ENCODE measurements at places on chromosomes 7 and 10.

- DNase-seq = peak; percentile 38
These were observed 108.0 kb downstream of the GRK5 start for GRCh38 chr10:119315128-119316001.

DNA sequence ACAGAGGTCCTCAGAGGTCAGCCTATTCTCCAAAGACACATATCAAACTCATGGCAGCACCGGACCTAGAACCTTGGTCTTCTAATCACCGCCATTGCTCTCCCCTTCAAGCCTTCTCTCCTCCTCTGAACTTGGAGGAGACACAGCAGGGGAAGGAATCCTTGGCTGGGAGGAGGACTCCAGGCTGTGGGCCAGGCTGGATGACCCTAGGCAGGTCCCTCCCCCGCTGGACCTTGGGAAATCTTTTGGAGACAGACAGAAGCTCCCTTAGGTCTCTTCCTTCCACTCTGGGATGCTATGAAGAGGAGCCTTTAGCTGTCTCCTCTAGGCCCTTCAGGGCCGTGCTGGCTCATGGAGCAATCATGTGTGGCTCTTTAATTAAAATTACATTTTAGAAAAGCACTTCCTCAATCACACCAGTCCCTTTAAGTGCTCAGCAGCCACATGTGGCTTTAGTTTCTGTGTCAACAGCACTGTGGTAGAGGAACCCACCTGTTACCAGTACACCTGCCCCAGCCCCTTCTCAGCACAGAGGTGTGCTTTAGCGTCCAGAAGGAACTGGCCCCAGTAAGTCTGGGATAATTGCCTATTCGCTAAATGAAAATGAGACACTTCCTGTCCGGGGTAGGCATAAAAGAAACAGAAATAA, 238.2 kb downstream of the CELF2 start:
- no peak for DNase-seq

- no peak for DNase-seq
These were observed 1078.9 kb downstream of the NRG3 start for GRCh38 chr10:82953909-82954308.

GRCh38 chr10:80108576-80109239, 23.8 kb upstream of the PLAC9 start:
- DNase-seq = peak; percentile 11

DNA sequence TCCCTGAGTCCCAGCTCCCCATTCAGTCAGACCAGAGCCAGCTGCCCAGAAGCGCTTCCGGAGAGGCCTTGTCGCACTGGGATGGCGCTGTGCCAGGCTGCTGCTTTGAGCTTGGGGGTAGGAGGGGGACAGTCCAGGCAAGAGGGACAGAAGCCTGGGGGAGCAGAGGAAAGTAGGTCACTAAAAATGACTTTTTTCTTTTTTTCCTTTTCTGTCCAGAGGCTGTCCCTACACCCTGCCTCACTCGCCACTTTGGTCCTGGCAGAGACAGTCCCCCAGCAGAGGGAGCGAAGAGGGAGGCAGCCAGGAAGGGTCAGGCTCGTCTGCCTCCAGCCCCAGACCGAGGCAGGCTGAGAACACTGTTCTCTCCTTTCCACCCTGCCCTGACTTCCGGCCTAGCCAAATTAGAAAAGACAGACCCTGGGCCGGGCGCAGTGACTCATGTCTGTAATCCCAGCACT, 15.8 kb upstream of the TRIM8 start:
- DNase-seq = no peak

DNA sequence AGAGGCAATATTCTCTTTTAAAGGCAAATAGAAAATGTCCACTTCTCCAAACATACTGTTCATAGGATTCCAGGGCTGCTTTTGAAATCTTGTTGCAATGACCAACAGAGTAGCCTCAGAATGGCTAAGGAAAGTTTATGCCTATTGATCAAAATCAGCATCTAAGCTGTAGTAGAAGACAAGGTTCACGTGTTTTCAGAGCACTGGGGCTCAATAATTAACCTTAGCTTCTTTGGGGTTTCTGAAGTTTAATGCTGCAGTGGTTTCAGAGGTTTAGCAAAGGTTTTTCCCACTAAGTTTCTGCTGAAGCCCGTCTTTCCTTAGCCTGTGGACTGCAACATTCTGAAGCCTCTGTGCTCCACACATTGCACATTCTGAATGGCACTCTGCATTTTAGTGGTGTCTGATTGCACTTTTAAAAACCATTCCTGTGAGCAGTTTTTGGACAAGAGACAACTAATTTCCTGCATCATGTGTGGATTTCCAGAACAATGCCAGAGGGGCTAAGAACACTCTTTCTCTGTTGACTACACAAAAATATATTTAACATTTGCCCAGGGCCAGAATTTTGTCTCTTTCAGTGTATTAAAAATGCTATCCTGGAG, 342.5 kb downstream of the PTEN start:
- DNase-seq = no peak

DNA sequence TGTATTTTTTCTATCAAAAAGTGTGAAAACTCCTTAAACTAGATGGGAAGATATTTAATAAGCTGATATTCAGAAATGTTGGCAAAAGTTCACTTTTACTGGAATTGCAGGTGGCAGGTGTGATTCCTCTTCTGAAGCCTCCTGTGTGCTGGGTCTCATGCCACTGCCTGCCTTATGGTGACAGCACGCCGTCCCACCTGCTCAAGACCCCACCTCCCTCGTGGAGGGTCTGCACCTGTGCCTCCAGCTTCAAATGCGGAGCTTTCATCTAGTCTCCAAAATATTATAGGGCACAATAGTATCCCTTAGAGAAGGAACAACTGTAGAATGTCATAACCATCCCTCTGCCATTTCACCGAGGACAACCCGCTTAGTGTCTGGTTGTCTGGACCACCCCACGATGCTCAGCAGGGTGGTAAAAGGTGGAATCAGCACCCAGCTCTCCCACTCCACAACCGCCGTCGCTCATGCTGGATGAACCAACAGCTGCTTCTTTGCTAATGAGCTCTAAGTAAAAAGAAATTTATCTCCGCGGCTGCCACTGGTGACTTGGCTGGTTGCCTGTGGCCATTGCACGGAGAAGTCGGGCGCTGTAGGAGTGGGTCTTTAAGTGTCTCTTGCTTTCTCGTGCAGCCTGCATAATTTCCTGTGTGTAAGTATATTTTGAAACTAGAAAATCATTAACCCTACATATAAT, 119.3 kb upstream of the TCERG1L start:
- DNase-seq = no peak

GRCh38 chr10:122176232-122177213, 94.6 kb upstream of the BTBD16 start:
- DNase-seq = no peak

DNA sequence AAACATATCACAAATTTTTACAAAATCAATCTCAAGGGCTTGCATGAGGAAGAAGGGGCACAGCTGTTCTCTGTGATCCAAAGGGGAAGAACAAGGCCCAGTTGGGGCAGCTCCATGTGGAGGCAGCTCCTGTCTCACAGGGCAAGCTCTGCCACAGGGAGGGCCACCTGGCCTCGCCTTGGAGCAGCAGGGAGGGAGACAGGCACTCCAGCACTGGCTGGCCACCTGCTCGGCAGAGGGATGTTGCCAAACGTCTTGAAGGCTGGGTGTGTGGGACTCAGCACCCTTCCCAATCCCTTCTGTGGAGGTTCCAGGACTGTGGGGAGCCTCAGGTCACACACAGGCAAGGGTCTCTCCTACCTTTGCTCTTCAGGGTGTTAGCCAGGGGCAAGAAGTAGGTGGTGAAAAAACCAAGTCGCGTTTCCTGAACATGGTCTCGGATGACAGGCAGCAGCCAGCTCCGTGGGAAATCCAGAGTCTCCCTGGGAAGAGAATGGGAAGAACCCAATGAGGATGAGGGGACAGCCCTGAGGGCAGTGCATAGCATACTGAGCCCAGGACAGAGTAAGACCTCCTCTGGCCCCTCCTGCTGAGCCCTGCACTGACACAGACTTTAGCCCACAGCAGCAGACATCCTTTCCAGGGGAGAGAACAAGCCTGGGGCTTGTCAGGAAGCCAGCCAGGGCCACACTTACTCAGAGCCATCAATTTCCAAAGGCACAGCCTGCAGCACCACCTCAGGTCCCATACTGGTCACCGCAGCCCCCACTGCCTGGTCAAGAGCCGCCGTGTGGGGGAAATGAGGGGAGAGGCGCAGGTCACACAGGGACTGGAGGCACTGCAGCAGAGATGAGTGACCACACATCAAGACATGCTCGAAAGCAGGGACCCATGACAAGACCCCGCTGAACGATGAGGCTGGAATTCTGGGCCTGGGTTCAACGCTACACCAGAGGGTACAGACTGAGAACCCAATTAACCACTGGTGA, 21.9 kb downstream of the RRP12 start:
- DNase-seq = no peak

DNA sequence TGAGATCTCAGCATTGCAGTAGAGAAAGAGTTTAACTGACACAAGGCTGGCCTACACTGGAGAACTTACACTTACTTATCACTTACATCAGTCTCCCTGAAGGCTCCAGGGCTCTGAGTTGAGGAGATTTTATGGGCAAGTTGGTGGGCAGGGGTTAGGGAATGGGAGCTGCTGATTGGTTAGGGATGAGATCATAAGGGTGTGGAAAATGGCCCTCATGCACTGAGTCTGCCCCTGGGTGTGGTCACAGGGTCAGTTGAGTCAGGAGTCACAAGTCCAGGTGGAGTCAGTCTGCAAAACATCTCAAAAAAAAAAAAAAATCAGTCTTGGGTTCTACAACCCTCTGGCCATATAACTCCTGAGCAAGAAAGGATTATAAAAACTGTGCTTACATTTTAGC, 60.5 kb downstream of the PPP1R17 start:
- no peak for DNase-seq

DNA sequence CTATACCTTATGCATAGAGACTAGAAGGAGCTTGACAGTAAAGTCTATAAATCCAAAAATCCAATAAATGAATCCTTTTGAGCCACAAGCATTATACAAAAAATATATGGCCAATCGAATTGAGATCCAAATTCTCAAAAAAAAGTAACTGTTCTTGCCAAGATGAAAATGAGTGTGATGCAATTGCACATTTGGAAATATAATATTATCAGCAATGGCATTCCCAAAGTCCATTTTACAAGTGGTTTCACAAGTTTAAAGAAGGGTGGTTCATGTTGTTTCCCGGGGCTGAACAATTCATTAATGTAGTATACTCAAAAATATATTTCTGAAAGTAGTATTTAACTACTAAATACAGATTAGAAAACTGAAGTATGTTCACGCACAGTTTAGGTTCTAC, 7.3 kb downstream of the RP9 start:
- no peak for DNase-seq

- DNase-seq = peak; percentile 78
These were observed 25.2 kb upstream of the VAX1 start for GRCh38 chr10:117163061-117163953.

- DNase-seq = no peak
These were observed 59.6 kb upstream of the ADGRA1 start for GRCh38 chr10:133028158-133028557.

- no peak for DNase-seq
These were observed 41.2 kb downstream of the ITIH2 start for GRCh38 chr10:7744307-7744706.

DNA sequence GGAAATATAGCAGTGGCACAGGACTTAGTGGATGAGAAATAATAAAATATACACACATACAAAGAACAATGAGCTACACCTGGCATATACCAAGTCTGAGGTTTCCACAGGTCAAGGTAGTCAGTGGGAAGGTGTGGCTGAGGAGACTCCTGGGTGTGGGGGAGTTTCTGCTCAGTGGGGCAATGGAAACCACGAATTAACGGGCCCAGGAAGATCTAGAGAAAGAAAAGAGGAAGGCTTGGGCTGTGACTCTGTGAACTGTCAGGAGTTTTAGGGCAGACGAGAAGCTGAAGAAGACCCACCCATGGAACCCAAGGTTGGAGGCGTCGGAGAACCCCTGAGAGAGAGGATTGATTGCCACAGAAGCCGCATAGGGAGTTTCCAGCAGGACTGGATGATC, 196.5 kb downstream of the HERPUD2 start:
- no peak for DNase-seq

DNA sequence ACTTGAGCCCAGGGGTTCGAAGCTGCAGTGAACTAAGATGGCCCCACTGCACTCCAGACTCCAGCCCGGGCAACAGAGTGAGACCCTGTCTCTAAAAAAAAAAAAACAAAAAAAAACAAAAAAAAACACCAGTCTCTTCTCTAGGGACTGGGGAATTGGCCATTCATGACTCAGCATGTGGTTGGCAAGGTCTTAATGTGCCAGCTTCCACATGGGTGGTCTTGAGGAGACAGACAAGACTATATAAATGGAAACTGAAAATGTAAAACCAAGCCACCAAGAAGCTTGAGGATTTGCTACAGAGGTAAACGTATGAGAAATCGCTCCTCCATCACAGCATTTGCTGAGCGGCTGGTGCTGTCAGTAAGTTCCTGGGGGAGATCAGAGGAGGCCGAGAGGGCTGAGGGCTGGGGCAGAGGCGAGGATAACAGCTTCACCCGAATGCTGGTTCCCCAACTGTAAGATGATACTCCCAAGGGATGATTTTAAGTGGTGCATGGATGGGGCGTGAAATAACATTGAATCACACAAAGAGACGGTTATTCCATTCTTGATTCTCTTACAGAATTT, 128.7 kb downstream of the C10orf105 start:
- DNase-seq = no peak

GRCh38 chr7:23462846-23463245, 7.4 kb downstream of the IGF2BP3 start:
- DNase-seq = no peak

GRCh38 chr10:111281516-111281915, 204.7 kb downstream of the ADRA2A start:
- DNase-seq = no peak

- no peak for DNase-seq
These were observed 46.8 kb downstream of the KIAA1549 start for GRCh38 chr7:138934367-138934766.

DNA sequence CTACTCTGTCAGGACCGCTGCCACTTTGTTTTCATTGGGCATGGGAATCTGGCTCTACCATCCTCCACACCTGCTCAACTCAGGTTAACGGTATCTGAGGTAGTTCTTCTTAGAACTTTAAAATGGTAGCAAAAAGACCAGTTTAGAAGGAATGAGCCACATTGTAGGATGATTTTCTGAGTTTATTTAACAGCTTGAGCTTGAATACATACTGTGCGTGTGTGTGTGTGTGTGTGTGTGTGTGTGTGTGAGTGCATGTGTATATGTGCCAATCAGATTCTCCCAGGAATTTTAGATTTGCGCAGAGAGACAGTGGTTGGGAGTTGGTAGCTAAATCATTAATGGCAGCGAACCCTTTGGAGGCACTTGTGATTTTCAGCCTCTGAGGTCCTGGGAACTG, 81.4 kb downstream of the SPAG6 start:
- no peak for DNase-seq

DNA sequence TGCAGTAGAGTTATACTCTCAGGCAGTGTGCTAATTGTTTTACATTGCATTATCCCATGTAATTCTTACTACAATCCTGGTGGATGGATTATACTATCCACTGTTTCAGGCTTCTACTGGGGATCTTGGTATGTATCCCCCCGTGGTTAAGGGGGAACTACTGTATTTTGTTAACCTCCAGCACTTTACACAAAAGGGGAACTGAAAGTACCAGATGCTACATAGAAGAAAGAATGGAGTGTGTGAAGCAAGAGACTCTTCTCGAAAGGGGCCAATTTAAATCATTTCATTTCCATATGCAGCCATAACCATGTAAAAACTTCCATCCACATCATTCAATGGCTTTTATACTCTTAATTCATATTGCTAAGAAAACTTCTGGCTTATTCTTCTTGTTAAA, 69.4 kb downstream of the C1GALT1 start:
- no peak for DNase-seq

- DNase-seq = no peak
These were observed 94.9 kb downstream of the MET start for GRCh38 chr7:116766881-116767280.

GRCh38 chr7:25234336-25234735, 6.0 kb upstream of the NPVF start:
- no peak for DNase-seq

GRCh38 chr7:15998617-15999016, 312.1 kb upstream of the MEOX2 start:
- no peak for DNase-seq
